ENCODE measurements at places on chromosomes 5 and 9.

GRCh38 chr5:14436801-14437542, 144.6 kb upstream of the OTULINL start:
- H3K36me3 ChIP-seq: no peaks in the 10 kb centered on the region
- no peak overlapping the region for H3K27ac ChIP-seq
- H3K4me3 ChIP-seq: no peak overlapping the region
- DNase-seq: no peak
- no peaks in the 10 kb centered on the region for H3K27me3 ChIP-seq

GRCh38 chr9:113205432-113205831, 15.6 kb downstream of the FKBP15 start:
- DNase-seq: no peak
- H3K27ac ChIP-seq: no peak overlapping the region
- no peak overlapping the region for H3K4me3 ChIP-seq
- no peaks in the 10 kb centered on the region for H3K4me1 ChIP-seq
- no peaks in the 10 kb centered on the region for H3K27me3 ChIP-seq

- H3K27ac ChIP-seq: no peak overlapping the region
- DNase-seq: no peak
- H3K4me1 ChIP-seq: no peaks in the 10 kb centered on the region
- H3K27me3 ChIP-seq: no peaks in the 10 kb centered on the region
- no peak overlapping the region for H3K4me3 ChIP-seq
These were observed 7.5 kb upstream of the TTC1 start for GRCh38 chr5:160001457-160001856.

- H3K36me3 ChIP-seq: no peaks in the 10 kb centered on the region
- peaks cover 4% of the 10 kb centered on the region for H3K4me1 ChIP-seq
- no peak overlapping the region for H3K4me3 ChIP-seq
- no peak overlapping the region for H3K27ac ChIP-seq
- no peak for DNase-seq
These were observed 382.7 kb downstream of the CHSY3 start for GRCh38 chr5:130286971-130287370.

GRCh38 chr9:109245310-109245897, 75.5 kb downstream of the EPB41L4B start:
- H3K36me3 ChIP-seq: no peaks in the 10 kb centered on the region
- H3K4me3 ChIP-seq: no peak overlapping the region
- H3K27me3 ChIP-seq: no peaks in the 10 kb centered on the region
- no peak for DNase-seq
- H3K4me1 ChIP-seq: no peaks in the 10 kb centered on the region

DNA sequence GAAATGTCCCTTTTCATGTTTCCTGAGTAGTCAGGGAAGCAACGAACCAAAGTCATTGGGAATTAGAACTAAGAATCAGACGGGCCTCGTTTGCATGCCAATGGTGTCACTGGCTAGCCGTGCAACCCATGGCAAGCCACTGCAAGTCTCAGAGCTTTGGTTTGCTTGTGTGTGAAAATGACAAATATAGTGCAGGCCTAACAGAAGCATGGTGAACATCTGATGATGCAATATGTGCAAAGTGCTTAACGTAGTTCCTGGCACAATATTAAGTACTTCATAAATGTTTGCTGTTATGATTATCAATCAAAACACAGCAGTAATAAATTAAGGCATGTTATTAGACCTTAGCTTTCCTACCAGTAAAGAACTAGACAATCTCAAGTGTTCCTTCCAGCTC, 118.0 kb upstream of the TRIM32 start:
- no peak for DNase-seq
- H3K36me3 ChIP-seq: no peaks in the 10 kb centered on the region
- no peaks in the 10 kb centered on the region for H3K4me1 ChIP-seq
- no peak overlapping the region for H3K27ac ChIP-seq
- no peaks in the 10 kb centered on the region for H3K27me3 ChIP-seq

- peaks cover 2% of the 10 kb centered on the region for H3K36me3 ChIP-seq
- peaks cover 4% of the 10 kb centered on the region for H3K4me1 ChIP-seq
- H3K27me3 ChIP-seq: no peaks in the 10 kb centered on the region
- DNase-seq: no peak
These were observed 20.1 kb downstream of the NMRK1 start for GRCh38 chr9:75067894-75068293.

- H3K36me3 ChIP-seq: no peaks in the 10 kb centered on the region
- DNase-seq: no peak
- no peaks in the 10 kb centered on the region for H3K4me1 ChIP-seq
- H3K27me3 ChIP-seq: no peaks in the 10 kb centered on the region
- no peak overlapping the region for H3K4me3 ChIP-seq
- H3K27ac ChIP-seq: no peak overlapping the region
These were observed 933.0 kb downstream of the TLE4 start for GRCh38 chr9:80504601-80505230.

DNA sequence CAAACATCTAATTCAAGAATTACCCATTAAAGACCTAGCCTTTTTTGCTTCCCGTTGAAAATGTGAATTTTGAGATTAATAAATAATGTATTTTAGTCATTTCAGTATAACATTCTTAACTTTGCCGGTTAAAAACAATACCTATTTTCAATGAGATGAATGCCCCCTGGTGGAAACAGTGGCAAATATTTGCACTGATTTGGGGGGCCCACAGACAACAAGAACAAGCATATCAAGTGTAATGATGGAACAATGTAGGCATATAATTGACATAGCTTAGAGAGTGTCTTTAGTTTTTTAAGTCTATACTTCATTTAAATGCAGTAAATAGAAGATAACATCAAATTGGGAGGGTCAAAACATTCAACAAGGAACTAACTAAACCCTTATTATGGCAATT, 111.9 kb downstream of the NTRK2 start:
- no peaks in the 10 kb centered on the region for H3K27me3 ChIP-seq
- H3K4me3 ChIP-seq: no peak overlapping the region
- no peak for DNase-seq
- H3K36me3 ChIP-seq: no peaks in the 10 kb centered on the region
- peaks cover 1% of the 10 kb centered on the region for H3K4me1 ChIP-seq
- H3K27ac ChIP-seq: no peak overlapping the region

Data from aorta (tissue), 5 donors.